Activated naive CD4-positive, alpha-beta T cell treated with anti-CD3 and anti-CD28 coated beads, Interleukin-2, amount 50 U/mL, for 16 hours (primary cell): ENCODE measurements at places on chromosomes 3 and 15.
A peak's percentile ranks its signal among the peaks of the same experiment; 100 is the strongest.

DNA sequence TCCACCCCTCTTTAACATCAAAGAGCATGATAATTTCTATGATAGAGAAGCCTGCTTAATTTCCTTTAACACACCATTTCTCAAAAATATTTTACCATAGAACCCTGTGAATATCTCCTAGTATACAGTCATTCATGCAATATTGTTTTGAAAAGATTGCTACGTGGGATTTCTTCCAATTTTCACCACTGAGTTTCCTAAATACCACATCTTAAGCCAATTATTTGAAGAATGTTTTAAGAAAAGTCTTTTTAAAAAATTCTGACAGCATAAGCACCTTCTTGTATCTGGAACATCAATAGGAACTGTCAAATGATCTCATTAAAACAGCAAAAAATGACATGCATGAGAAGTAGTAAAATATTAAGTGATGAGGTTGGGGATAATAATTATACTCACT lies 1126.7 kb downstream of the TUSC7 start:
- no peak for DNase-seq

DNA sequence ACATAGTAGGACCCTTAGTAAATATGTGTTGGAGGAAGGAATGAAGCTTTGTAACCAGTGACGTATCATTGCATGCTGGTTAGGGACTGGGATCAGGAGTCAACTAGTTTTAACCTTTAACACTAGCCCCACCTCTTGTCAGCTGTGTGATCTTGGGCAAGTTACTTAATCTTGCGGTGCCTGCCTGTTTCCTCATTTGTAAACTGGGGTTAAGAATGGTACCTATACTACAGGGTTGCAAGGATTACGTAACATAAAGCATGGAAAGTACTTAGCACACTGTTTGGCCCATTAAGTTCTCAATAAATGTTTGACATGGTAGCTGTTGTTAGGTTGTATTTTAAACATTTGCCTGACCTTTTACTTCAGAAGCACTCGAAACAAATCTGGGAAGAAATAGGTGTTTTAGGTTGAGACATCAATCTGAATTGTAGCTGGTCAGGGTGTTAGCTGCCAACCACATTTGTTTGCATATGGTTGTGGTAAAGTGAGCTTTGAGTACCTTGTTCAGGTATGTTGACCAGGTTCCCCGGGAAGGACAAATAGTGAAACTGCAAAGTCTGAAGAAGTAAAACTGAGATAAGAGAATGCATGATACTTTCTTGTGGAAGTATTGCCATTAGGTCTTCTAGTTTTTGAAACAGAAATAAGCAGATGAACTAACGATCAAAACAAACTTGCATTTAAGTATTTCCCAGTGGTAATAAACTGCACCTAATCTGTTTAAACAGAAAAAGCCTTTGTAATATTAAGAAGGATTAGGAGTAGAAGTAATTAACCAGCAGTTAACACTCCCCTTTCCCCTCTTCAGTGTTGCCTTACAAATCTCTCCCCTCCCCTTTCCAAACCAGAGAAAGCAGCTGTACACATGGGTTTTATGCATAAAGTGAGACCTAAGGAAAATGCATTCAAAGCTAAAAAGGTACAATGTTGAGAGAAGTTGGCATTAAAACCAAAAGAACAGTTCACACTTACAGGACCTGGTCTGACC lies 25.8 kb upstream of the SCAANT1 start:
- no peak for DNase-seq

DNA sequence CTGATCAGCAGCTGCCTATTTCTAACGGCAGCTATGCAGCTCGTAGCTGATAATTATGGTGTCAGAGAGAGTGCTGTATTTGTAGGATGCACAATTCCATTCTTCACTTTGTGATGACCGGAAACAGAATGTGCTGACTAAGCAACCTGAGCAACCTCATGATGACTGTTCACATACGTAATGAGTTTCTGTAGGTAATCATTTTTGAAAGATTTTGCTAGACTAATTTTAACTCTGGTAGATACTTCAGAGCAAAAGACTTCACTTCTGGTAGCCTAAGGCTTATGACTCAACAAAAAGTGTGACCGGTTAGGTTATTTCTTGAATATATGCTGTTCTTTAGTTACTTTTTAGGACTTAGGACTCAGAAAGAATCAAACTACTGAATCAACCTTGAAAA lies 567.7 kb downstream of the NAALADL2 start:
- no peak for DNase-seq

GRCh38 chr15:100765467-100766241 lies 114.0 kb upstream of the ALDH1A3 start:
- no peak for DNase-seq

DNA sequence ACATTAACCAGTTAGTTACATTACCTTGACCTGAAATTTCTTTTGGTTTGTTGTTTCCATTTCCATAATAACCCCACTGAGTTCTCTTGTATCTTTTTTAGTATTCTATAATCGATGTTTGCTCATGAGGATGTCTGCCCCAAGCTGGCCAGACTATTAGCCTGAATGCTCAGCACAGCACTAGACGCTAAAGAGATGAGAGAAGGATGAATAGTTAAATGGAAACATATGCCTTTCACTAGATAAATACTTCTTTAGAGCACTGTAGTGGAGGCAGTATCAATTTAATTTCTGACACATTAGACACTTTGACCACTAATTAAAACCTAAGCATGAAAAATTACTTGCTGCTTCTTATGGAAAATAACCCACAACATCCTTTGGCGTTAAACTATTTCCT lies 654.9 kb upstream of the KCNMB2 start:
- no peak for DNase-seq

- DNase-seq, result no peak
Measured at GRCh38 chr3:43537225-43537624, 84.6 kb downstream of the ANO10 start.

- no peak for DNase-seq
Measured at GRCh38 chr3:32340611-32341365, 50.9 kb upstream of the CMTM7 start.

DNA sequence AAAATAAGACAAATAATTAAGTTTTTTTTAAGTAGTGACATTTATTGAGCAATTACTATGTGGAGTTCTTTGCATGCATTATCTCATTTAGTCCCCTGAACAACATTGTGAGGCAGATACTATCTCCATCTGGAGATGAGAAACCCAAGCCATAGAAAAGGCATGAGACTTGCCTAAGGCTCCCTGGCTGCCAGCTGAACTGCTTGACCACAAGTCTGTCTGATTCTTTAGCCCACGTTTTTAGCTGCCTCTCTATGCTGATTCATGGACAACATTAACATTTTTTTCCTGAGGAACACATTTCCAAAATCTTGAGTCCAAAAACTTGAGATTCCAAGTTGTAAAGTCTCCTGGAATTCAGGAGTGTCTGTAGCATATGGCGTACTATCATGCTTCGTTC lies 263.6 kb upstream of the GOLGA6L4 start:
- DNase-seq, result no peak

DNA sequence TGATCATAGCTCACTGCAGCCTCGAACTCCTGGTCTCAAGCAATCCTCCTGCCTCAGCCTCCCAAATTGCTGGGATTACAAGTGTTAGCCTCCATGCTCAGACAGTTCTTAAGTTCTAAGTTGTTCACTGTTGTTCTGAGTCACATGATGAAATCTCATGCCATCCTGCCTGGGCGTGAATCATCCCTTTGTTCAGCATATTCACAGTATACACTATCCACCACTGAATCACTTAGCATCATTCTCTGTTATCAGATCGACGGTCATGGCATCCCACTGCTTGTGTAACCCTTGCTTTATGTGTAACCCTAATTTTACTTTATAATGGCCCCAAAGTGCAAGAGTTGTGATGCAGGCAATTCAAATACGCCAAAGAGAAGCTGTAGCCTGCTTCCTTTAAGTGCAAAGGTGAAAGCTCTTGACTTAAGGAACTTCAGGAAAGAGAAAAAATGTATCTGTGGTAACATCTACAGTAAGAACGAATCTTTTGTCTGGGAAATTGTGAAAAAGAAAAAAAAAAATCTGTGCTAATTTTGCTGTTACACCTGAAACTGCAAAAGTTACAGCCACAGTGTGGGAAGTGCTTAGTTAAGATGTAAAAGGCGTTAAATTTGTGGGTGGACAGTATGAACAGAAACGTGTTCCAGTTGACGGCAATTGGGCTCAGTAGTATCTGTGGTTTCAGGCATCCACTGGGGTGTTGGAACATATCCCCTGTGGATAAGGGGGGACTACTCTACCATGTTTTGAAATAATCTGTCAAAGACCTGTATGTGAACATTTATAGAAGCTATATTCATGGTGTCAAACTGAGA lies 80.6 kb downstream of the PCOLCE2 start:
- DNase-seq, result no peak

GRCh38 chr3:45688882-45689786 lies at the start of gene SACM1L:
TSS of gene SACM1L (plus strand) at chr3:45689396. CDS start at chr3:45689466, 70 bp downstream.
- DNase-seq, result peak; percentile 95

GRCh38 chr3:133408961-133409360 lies 9.1 kb downstream of the BFSP2 start:
- no peak for DNase-seq

GRCh38 chr3:114649331-114649730 lies 355.5 kb downstream of the TIGIT start:
- DNase-seq, result no peak
